ENCODE measurements at places on chromosomes 16 and 17.

DNA sequence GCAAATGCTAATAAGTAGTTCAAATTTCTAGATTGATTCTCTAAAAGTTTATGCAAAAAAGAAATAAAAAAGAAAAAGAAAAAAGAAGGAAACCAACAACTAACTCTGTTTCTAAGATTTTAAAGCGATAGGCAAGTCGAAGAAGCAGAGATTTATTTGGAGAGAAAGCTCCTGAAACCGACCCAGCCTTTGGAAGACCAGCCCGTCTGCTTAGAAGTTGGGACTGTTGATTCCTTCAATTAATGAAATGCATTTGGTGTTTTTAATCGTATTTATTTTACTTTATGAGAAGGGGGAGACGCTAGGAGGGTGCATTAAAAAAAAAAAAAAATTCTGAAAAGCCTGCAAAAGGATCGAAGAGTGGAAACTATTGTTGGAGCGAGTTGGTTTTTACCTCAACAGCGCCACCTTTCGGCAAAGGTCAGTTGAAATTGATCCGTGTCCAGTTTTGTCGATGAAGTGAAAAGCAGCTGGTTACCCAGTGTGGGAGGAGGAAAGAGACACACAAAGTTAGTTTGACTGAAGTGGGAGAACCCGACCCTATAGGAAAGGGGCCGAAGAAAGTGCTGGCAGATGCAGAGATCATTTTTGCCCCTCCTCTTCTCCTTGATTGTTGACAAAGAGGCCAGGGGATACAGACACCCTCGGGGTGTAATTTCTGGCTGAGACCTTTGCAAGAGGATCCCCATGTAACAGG is 1.5 kb upstream of the MAF start:
- DNase-seq, result no peak

DNA sequence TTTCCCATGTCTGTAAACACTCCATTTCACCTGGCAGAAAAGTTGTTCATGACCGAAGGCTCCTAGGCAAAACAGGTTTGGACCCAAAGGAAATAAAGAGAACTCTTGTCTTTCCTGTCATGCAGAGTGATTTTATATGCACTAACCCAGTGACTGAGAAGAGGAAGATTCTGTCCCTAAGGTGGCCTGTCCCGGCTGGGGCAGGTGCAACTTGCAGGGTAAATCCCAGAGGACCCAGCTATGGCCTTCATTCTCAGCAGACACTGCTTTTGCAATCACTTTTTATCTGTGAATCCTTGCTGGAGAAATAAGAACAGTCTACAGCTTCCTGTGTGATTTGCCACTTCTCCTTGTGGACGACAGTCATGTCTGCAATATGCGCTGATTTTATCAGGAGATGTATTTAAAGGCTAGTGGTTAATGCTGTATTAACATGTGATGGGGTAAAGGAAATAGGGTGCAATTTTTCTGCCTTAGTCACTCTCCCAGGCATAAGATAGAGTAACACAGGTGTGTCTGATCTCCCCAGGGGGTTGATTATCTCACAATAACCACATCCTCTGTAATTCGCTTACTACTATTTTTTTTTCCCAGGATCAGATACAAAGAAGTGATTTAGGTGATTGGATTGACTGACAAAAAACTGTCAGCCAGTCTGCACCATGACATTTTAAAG is 696.8 kb upstream of the SOX9 start:
- DNase-seq, result no peak

GRCh38 chr17:32693194-32693897 is 183.6 kb downstream of the MYO1D start:
- DNase-seq, result no peak

- no peak for DNase-seq
Measured at GRCh38 chr16:49986351-49987124, 38.5 kb upstream of the CNEP1R1 start.

DNA sequence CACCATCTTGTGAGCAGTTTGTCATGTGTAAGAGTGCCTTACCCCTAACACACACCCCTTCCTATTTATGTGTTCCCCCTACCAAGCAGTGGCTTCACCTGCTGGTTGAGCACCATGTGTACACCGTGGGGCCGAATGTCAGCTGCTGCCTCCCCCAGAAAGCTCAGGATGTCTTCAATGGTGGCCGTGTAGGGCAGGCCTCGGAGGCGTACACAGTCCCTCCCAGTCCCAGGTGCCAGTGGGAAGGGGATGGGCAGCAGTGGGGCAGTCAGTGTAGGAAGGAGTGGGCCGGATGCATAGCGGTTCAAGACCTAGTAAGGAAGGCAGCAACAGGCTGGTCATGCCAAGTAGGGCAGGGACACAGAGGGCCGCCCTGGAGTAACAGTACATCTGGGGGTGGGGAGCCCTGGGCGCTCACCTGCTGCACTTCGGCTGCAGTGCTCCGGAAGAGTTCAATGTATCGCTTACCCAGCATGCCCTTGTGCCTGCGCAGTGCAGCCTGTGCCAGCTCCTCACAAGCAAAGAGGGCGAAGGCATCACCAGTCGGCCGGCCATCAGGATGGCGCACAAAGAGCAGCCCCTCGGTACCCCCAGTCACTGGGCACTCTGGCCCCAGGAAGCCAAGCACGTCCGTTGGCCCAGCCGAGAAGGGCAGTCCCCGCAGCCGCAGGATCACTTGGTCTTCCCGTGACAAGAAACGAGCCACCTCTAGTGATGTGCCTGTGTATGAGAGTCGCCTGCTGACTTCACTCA is 4.4 kb downstream of the ESRP2 start:
- no peak for DNase-seq

GRCh38 chr16:20889625-20890275 is 10.4 kb downstream of the DCUN1D3 start:
- no peak for DNase-seq

GRCh38 chr16:56910654-56911539 is 21.0 kb upstream of the HERPUD1 start:
- DNase-seq, result no peak

- DNase-seq, result no peak
Measured at GRCh38 chr17:47210779-47211178, 1.6 kb downstream of the MYL4 start.

Measured in RWPE2 (cell line).